ENCODE measurements at places on chromosomes 7 and 10. TPM values are rescaled to one million over a fixed set of nuclear protein-coding genes. Genes with fewer than 3 reads are reported as not detected.

FAM131B gene
- total RNA-seq = not detected

OR2A1 gene
- total RNA-seq = not detected

OR9A2 gene
- total RNA-seq = not detected

TET1 gene
- 1.6 TPM for total RNA-seq

SFTPA1 gene
- 0.26 TPM for total RNA-seq

MMP21 gene
- total RNA-seq = not detected

APBB1IP gene
- 2.3 TPM for total RNA-seq

EGR2 gene
- 5.9 TPM for total RNA-seq

All from body of pancreas (tissue), 4 donors.